Left lobe of liver (tissue), 2 donors: ENCODE measurements at places on chromosomes 5 and 9. TPM values are rescaled to one million over a fixed set of nuclear protein-coding genes. Genes with fewer than 3 reads are reported as not detected.

GRCh38 chr5:68137511-68138140 is 77.9 kb upstream of the PIK3R1 start:
- no peak for DNase-seq

The EGR1 gene
- 12.1 TPM for total RNA-seq

The CAAP1 gene
- 10.5 TPM for total RNA-seq

- no peak for DNase-seq
Measured at GRCh38 chr9:1300941-1301340, 250.8 kb downstream of the DMRT2 start.

The MRPL36 gene
- 31.1 TPM for total RNA-seq

The ADAMTSL1 gene
- 1.9 TPM for total RNA-seq

The GPRIN1 gene
- 0.18 TPM for total RNA-seq

The SLC22A4 gene
- total RNA-seq, result 0.20 TPM

The NR4A3 gene
- 0.13 TPM for total RNA-seq

The SH3TC2 gene
- 0.43 TPM for total RNA-seq

- DNase-seq, result peak; percentile 23
Measured at GRCh38 chr9:135076876-135077430, 10.5 kb upstream of the OLFM1 start.

The SLC1A3 gene
- total RNA-seq, result 5.6 TPM

- no peak for DNase-seq
Measured at GRCh38 chr9:77714077-77714549, 66.0 kb upstream of the GNA14 start.

DNA sequence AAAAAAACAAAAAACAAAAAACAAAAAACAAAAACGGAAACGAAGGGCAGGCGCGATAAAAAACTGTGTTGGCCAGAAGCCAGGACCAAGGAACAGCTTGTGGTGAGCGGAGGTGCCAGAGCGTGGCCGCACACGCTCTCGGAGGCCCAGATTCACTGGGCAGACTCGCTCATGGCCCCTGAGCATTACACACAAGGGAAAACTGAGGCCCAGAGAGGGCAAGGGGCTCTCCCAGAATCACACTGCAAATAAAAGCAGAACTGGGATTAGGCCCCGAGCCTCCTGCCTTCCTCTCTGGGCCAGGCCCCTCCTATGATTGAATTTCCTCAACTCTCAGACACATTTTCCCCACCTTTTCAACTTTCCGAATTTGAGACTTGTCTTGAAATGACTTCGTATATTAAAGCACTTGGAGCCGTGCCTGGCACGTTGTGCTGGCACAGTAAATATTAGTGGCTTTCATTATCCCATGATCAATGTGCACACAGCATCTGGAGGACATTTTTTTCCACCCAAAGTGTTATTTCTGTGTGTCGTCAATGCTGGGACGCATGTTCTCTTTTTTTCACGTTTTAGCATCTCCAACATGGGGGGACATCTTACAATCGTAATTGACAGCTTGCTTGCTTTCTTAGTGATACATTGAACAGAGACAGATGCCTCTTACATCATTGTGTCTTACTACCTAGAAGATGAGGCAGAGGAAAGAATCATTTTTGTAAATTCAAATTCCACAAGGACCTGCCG is 7.4 kb downstream of the FIBCD1 start:
- no peak for DNase-seq

DNA sequence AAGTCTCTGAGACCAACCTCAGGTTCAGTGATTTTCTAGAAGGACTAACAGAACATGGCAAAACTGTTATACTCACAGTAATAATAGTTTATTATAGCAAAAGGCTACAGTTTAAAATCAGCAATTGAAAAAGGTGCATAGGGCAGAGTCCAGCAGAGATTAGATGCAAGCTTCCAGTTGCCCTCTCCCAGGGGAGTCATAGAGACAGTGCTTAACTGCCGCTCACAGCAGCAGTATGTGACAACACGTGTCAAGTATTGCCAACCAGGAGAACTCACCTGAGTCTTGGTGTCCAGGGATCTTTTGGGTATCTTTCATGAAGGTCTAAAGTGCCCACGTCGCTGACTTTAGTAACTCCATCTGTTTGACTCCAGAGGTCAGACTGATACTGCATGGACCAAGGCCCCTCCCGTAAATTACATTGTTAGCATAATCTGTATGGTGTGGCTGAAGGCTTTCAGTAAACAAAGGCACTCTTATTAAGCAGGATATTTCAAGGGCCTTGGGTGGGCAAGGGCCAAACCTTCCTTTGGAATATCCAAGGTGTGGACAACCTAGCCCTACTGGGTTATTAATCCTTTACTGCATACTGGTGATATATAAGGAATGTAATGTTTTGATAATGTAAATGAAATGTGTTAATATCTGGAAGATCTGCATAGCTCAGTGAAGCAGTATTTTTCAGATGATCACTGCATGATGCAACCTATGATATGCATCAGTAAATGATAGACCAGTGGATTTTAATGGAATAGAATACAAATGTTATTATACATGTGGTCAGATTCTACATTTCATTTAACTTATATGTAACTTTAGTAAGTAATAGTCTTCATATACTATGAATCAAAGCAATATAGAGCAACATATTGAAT is 44.0 kb downstream of the RASA1 start:
- DNase-seq, result no peak

- DNase-seq, result no peak
Measured at GRCh38 chr5:124650147-124650561, 96.3 kb downstream of the ZNF608 start.
